Activated effector memory CD4-positive, alpha-beta T cell treated with Interleukin-2 at 50 U/mL for 16 hours (primary cell): ENCODE measurements at places on chromosomes 1 and 21.

DNA sequence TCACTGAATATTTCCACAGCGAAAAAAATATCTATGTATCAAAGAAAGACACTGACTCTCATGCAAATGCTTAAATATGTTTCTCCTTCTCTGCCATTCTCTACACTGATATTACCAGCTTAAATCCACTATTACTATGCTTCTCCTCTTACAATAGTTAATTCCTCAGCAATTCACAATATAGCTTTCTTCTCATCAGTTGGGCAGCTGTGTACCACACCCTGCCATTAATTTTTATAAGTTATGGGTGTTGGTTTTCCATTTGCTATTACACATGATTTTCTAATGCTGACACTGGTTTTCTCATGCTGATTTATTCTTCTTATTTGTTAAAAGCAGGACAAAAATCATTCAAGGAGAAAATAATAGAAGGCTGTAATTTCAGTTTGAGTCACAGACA, 251.8 kb downstream of the TBX15 start:
- no peak for DNase-seq

DNA sequence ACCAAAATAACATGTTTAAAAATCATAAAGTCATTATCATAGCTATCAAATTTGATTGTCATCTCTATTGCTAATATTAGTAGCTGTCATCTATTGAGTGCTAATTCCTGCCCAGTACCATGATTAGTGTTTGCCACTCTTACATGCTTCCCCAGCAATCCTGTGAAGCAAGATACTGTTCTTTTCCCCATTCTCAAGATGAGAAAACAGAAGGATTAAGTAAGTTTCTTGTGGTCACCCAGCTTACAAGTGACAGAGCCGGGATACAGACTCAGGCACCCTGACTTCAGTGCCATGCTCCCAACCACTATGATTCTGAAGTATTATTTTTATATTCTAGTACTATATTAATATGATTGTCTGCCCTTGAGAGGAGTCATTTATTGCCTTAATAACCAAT, 36.5 kb downstream of the LRRC8C start:
- DNase-seq = no peak

GRCh38 chr1:63630666-63631065, 37.5 kb downstream of the PGM1 start:
- no peak for DNase-seq

DNA sequence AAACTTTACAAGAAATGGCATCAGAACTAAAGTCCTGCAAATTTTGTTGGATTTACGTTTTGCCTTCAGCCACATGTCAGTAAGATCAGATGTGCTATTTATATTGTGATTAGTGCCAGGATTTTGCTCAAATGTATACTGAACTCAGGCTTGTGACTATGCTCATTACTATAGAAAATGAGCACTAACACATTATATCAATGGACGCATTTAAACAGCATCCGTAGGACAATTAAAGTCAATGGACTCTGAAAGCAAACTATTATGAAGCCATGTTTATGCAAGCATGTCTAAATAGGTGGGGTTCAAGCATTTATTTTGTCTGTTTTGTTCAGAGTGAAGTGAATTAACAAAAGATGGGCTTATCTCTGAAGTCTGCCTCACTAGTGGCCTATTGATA, 20.6 kb upstream of the DDAH1 start:
- DNase-seq = no peak

GRCh38 chr1:226864311-226864710, 6.1 kb upstream of the PSEN2 start:
- DNase-seq = no peak

GRCh38 chr1:155062151-155062686, 1.3 kb upstream of the EFNA4 start:
- no peak for DNase-seq

- DNase-seq = no peak
Observed at GRCh38 chr1:188402986-188403385, 1574.2 kb downstream of the PLA2G4A start.

DNA sequence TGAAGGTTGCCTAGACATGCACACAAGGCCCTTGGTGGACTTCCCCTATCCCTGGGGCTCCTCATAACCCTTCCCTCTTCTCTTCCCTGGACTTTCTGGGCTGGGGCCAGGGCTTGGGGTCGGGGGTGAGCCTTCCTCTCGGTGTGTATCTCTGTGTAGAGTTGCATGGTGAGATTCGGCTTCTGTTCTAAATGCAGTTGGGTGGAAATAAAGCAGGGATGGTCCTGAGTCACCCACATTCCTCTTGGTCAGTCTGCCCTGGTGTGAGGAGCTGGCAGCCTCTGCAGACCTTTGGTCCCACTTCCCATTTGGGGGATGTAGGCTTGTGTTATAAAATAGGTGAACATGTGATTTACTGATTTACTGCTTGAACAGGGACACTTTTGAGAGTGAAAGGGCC, 38.0 kb downstream of the ADARB1 start:
- DNase-seq = no peak

DNA sequence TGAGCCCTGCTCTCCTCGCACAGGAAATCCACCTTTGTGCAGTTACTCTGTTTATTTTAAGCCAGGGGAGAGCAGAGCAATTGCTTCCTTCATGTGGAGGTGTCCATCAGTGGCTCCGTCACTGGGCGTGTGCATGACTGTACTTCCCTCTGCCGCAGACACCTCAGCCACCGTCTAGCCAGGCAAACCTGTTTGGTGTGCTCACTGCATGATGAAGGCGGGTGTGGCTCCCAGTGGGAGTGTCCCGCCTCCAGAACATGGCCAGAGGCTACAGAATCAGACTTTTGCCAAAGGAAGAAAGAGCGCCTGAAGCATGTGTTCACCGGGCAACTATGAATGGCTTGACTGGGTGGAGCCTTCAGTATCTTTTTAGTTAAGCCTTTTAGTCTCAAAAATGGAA, 26.1 kb upstream of the LAMC2 start:
- DNase-seq = no peak
